ENCODE measurements at places on chromosomes 5 and 9. TPM values are rescaled to one million over a fixed set of nuclear protein-coding genes. Genes with fewer than 3 reads are reported as not detected.

GRCh38 chr9:96189995-96190394 is 112.0 kb downstream of the HSD17B3 start:
- H3K27me3 ChIP-seq = no peaks in the 10 kb centered on the region
- no peaks in the 10 kb centered on the region for H3K4me1 ChIP-seq
- DNase-seq = no peak
- no peaks in the 10 kb centered on the region for H3K36me3 ChIP-seq
- H3K4me3 ChIP-seq = no peak overlapping the region

- no peak for DNase-seq
- H3K4me1 ChIP-seq = peaks cover 5% of the 10 kb centered on the region
- no peaks in the 10 kb centered on the region for H3K36me3 ChIP-seq
- no peak overlapping the region for H3K27ac ChIP-seq
- H3K4me3 ChIP-seq = no peak overlapping the region
Observed at GRCh38 chr9:135882011-135882410, 25.3 kb downstream of the CAMSAP1 start.

AUH gene
- total RNA-seq = 34.2 TPM

GRCh38 chr9:98142182-98142907 is 23.3 kb upstream of the TRIM14 start:
- peak overlapping the region; percentile 68 for H3K27ac ChIP-seq
- no peak overlapping the region for H3K4me3 ChIP-seq
- H3K27me3 ChIP-seq = no peaks in the 10 kb centered on the region

GRCh38 chr9:110104261-110104809 is 103.6 kb downstream of the C9orf152 start:
- DNase-seq = no peak
- no peaks in the 10 kb centered on the region for H3K27me3 ChIP-seq
- no peak overlapping the region for H3K4me3 ChIP-seq
- H3K4me1 ChIP-seq = no peaks in the 10 kb centered on the region
- peak overlapping the region; percentile 63 for H3K27ac ChIP-seq

DNA sequence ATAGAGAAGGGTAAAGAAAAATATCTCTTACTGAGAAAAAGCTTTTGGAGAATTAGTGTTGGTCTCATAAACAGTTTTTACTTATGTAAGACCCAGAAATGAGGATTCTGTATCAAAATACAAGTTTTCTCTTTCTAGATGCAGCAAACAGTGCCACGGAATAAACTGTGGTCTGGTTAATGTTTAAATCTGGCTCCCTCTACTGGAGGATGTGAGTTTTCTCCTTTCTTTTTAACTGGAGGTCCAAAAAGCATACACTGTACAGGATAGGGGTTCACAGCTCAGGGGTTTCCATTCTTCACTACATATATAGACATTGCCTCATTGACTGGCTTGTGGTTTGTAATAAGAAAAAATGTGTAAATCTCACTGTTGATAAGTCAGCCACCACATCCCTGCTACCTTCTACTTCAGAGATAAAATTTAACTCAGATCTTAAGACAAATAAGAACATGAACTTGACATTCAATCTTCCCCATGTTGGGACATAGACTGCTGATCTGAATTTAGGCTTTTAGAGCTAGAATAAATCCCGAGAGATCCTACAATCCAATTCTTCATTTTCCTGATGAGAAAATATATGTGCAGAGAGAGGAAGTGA is 98.9 kb downstream of the CFAP95 start:
- H3K27ac ChIP-seq = no peak overlapping the region
- no peak overlapping the region for H3K4me3 ChIP-seq
- no peaks in the 10 kb centered on the region for H3K36me3 ChIP-seq
- H3K27me3 ChIP-seq = no peaks in the 10 kb centered on the region
- no peak for DNase-seq
- H3K4me1 ChIP-seq = no peaks in the 10 kb centered on the region

- H3K4me1 ChIP-seq = no peaks in the 10 kb centered on the region
- H3K27ac ChIP-seq = no peak overlapping the region
- no peak overlapping the region for H3K4me3 ChIP-seq
- no peaks in the 10 kb centered on the region for H3K36me3 ChIP-seq
- H3K27me3 ChIP-seq = no peaks in the 10 kb centered on the region
Observed at GRCh38 chr5:158947846-158948245, 151.9 kb downstream of the EBF1 start.

DNA sequence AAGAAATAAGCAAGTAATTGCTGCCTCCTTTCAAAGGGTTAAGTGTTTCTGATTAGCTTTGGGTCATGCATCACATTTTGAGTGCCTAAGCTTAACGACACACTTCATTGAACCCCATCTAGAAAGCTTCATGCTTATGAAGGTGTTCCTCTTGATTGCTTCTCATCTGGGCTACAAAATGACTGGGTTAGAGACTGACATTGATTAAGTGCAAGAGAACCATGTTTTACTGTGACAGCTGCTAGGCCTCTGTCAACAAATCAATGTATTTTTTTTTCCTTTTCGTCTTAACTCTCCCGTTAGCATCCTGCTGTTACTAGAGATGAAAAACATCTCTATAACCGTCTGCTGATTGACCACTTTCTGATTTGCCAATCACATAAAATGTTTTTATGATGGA is 725.0 kb downstream of the TLE1 start:
- no peaks in the 10 kb centered on the region for H3K4me1 ChIP-seq
- DNase-seq = no peak
- no peak overlapping the region for H3K4me3 ChIP-seq
- H3K36me3 ChIP-seq = no peaks in the 10 kb centered on the region
- no peak overlapping the region for H3K27ac ChIP-seq
- no peaks in the 10 kb centered on the region for H3K27me3 ChIP-seq

GABRG2 gene
- total RNA-seq = not detected

DNA sequence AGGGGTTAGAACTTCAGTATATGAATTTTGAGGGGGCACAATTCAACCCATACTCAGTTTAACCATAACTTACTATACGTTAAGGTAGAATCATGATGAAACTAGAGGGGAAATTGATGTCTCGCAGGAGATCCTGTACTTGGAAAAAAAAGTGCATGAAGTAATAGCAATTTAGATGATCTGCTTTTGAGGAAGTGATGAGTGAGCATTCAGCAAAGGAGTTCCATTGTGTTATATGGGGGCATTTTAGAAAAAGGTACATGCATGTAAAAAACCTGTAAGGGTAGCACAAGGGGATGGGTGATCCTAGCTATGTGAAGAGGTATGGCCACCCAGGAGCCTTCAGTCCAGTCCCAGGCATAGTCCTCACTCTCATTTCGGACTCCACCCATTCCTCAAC is 14.8 kb upstream of the TMC1 start:
- H3K27ac ChIP-seq = no peak overlapping the region
- no peaks in the 10 kb centered on the region for H3K27me3 ChIP-seq
- H3K36me3 ChIP-seq = no peaks in the 10 kb centered on the region
- no peak overlapping the region for H3K4me3 ChIP-seq
- H3K4me1 ChIP-seq = no peaks in the 10 kb centered on the region

LCN15 gene
- not detected for total RNA-seq

PRRT1B gene
- total RNA-seq = not detected

GRCh38 chr9:113156880-113157279 is 6.1 kb downstream of the SLC31A2 start:
- peaks cover 3% of the 10 kb centered on the region for H3K36me3 ChIP-seq
- peaks cover 8% of the 10 kb centered on the region for H3K4me1 ChIP-seq
- no peak overlapping the region for H3K27ac ChIP-seq
- no peak for DNase-seq

BICD2 gene
- 22.8 TPM for total RNA-seq

WWC1 gene
- total RNA-seq = 59.6 TPM

DNA sequence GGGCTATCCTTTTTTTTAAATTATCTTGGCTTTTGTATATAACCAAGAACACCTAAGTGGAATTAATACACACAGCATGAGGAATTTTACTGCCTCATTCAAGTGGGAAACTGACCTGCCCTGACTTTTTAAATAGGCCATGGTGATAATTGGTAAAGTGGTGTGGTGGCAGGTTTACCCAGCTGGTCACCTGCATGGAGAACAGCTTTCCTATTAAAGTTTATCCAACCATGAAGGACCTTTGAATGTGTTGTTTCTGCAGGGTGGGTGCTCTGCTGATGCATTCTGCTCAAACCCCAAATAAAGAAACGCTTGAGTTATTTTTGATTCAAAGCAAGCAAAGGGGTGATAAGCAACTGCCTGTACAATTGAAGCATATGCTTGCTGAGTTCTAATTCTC is 261.0 kb upstream of the GRIN3A start:
- H3K27ac ChIP-seq = no peak overlapping the region
- no peaks in the 10 kb centered on the region for H3K27me3 ChIP-seq
- H3K4me3 ChIP-seq = no peak overlapping the region

GRCh38 chr5:100595152-100595811 is 60.1 kb downstream of the FAM174A start:
- no peak overlapping the region for H3K4me3 ChIP-seq
- no peaks in the 10 kb centered on the region for H3K4me1 ChIP-seq
- H3K27me3 ChIP-seq = no peaks in the 10 kb centered on the region

IL33 gene
- 29.2 TPM for total RNA-seq

DNA sequence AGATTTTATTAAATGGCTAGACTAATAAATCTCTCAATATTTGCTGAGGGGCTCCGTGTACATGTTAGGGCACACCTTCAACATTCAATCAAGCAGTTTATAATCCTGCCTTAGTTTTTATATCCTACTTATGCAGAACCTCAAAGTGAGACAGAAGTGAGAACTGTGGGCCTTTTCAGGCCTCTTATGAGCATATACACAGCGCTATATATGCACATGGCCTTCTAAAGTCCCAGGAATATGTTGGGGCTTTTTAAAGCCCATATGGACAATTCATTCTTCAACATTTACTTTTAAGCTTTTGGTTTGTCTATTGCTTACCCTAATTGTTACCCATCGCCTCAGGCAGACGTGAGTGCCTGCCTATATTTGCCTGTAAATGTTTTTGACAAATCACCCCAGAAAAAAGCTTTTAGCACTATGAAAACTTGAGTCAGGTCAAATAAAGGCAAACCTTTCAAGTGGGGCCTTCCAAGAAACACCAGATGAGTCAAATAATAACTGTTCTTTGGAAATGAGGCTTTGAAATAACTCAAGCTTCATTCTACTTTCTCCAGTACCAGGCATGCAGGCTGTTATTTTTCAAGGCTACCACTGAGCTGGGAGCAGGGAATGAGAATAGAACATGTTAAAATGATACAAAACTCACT is 58.2 kb downstream of the ESM1 start:
- no peaks in the 10 kb centered on the region for H3K27me3 ChIP-seq
- no peak for DNase-seq
- no peaks in the 10 kb centered on the region for H3K36me3 ChIP-seq
- no peak overlapping the region for H3K27ac ChIP-seq
- no peak overlapping the region for H3K4me3 ChIP-seq

FGF10 gene
- 31.1 TPM for total RNA-seq

GRCh38 chr5:69007163-69007562 is 86.7 kb upstream of the SLC30A5 start:
- no peak overlapping the region for H3K27ac ChIP-seq
- H3K4me3 ChIP-seq = no peak overlapping the region
- no peaks in the 10 kb centered on the region for H3K36me3 ChIP-seq
- H3K4me1 ChIP-seq = no peaks in the 10 kb centered on the region

- no peaks in the 10 kb centered on the region for H3K27me3 ChIP-seq
- no peaks in the 10 kb centered on the region for H3K36me3 ChIP-seq
- DNase-seq = no peak
- no peak overlapping the region for H3K4me3 ChIP-seq
- no peak overlapping the region for H3K27ac ChIP-seq
- no peaks in the 10 kb centered on the region for H3K4me1 ChIP-seq
Observed at GRCh38 chr9:130117816-130118632, 54.2 kb upstream of the NCS1 start.

GRCh38 chr9:87657190-87657589 is 68.7 kb upstream of the CTSL start:
- peaks cover 56% of the 10 kb centered on the region for H3K27me3 ChIP-seq
- no peak overlapping the region for H3K4me3 ChIP-seq
- H3K4me1 ChIP-seq = no peaks in the 10 kb centered on the region

SLC6A19 gene
- total RNA-seq = not detected

DNA sequence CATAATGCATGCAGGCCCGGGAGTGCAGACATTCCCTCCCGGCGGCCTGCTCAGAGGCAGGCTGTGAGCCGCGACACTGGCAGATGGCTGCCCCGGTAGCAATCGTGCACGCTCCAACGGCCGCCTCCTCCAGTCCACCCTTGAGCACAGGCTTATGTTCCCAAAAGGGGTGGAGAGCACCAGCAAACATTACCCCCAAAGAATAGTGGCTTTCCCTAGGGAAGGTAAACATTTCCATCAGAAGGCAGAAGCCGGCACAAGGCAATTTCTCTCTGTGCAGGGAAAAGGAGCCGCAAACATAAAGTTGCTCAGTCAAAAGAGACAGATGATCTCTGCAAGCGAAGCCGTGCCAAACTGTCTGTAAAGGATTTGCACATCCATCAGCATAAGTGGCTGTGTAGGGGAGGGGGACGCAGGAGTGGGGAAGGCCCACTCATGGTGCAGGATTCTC is 92.5 kb downstream of the SIL1 start:
- no peak for DNase-seq
- peaks cover 31% of the 10 kb centered on the region for H3K4me1 ChIP-seq
- peak overlapping the region; percentile 89 for H3K27ac ChIP-seq
- H3K36me3 ChIP-seq = no peaks in the 10 kb centered on the region

OTULINL gene
- 7.2 TPM for total RNA-seq

- no peak overlapping the region for H3K27ac ChIP-seq
- H3K4me1 ChIP-seq = no peaks in the 10 kb centered on the region
- H3K27me3 ChIP-seq = no peaks in the 10 kb centered on the region
- no peaks in the 10 kb centered on the region for H3K36me3 ChIP-seq
- DNase-seq = no peak
- no peak overlapping the region for H3K4me3 ChIP-seq
Observed at GRCh38 chr5:172637740-172638139, 3.3 kb upstream of the NEURL1B start.

DNA sequence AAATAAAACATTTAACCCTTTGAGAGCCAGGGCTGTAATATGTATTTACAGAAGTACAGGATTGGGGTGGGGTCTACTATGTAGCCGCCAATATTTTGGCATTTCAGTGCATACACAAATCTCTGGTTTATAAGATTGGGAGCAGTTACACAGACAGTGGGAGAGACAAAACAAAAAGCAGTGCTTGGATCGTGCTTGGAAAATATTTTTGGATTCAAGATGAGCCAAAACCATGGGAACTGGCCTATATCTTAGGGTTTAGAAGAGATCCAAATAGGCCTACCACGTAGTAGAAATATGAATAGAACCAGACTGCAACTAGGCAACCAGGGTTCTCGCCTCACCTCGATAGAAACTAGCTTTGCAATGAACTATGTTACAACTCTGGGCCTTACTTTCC is 169.6 kb downstream of the SLC12A2 start:
- no peaks in the 10 kb centered on the region for H3K27me3 ChIP-seq
- H3K36me3 ChIP-seq = no peaks in the 10 kb centered on the region
- H3K4me3 ChIP-seq = no peak overlapping the region

DNA sequence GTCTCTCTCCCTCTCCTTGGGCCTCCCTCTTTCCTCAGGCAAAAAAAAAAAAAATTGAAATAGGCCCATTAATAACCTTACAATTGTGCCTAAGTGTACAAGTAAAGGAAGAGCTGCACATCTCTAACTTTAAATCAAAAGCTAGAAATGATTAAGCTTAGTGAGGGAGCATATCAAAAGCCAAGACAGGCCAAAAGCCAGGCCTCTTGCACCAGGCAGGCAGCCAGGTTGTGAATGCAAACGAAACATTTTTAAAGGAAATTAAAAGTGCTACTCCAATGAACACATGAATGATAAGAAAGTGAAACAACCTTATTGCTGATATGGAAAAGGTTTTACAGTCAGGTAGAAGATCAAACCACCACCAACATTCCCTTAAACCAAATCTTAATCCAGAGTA is 383.4 kb downstream of the KIAA0825 start:
- H3K27me3 ChIP-seq = no peaks in the 10 kb centered on the region
- no peaks in the 10 kb centered on the region for H3K36me3 ChIP-seq
- H3K4me3 ChIP-seq = no peak overlapping the region
- H3K4me1 ChIP-seq = no peaks in the 10 kb centered on the region
- DNase-seq = no peak

GRCh38 chr9:76761448-76761847 is 2.8 kb upstream of the PCA3 start:
- H3K4me1 ChIP-seq = no peaks in the 10 kb centered on the region
- H3K27ac ChIP-seq = no peak overlapping the region
- no peak overlapping the region for H3K4me3 ChIP-seq
- H3K36me3 ChIP-seq = no peaks in the 10 kb centered on the region
- DNase-seq = no peak
- H3K27me3 ChIP-seq = no peaks in the 10 kb centered on the region

Data from breast epithelium (tissue), 4 donors.